Vagina (tissue), 2 donors: ENCODE measurements at places on chromosomes 1 and 21. TPM values are rescaled to one million over a fixed set of nuclear protein-coding genes. Genes with fewer than 3 reads are reported as not detected.
A peak's percentile ranks its signal among the peaks of the same experiment; 100 is the strongest.

Gene SH3BGR
- 1.2 TPM for total RNA-seq

DNA sequence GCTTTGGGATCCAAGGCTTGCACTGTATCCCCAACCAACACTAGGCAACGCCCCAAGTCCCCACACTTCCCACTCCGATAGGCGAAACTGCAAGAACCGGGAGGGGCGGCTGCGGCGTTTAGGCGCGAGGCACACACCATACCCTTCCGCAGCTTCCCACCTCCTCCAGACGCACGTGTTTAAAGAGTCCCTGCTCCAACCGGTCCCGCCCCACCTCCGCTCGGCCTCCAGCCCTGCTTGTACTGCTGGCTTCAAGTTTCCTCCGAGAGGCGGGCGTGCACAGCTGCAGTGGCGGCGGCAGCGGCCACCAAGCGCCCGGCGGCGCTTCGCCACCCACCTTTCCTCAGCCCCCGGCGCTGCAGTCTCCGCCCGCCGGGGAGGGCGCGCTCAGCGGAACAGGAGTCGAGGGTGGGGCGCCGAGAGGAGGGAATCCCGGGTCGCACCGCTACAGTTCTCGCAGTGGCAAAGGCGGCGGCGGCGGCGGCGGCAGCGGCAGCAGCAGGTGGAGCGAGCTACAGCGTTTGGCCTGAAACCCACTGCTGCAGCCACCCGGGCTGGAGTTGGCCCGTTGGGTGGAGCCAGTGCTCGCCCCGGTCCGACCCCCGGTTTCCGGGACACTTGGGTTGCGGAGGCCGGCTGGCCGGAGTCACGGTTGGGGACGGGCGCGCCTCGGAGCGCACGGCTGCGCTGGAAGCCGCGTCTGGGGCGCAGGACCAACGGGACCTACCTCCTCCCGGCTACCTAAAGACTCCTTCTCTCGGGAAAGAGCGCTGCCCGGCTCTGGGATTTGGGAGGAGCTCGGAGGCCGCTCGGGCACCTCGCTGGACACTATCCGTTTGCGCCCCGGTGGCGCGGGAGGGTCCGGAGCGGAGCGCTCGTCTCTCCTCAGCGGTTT lies at the start of gene CNIH3:
CNIH3 (plus strand) TSS at position 457 of the 895 bp plus-strand sequence. CDS start 858 bp downstream, outside the sequence.
- no peak for DNase-seq
- peak within 1 kb of the TSS; percentile 35 for H3K4me3 ChIP-seq
- no peaks in the 10 kb centered on the region for H3K27me3 ChIP-seq
- peaks cover 21% of the 10 kb centered on the region for H3K4me1 ChIP-seq

GRCh38 chr1:156524481-156524869 lies 23.9 kb upstream of the MEF2D start:
- no peaks in the 10 kb centered on the region for H3K4me1 ChIP-seq
- no peak overlapping the region for H3K27ac ChIP-seq
- H3K36me3 ChIP-seq: no peaks in the 10 kb centered on the region
- DNase-seq: no peak

GRCh38 chr1:185406006-185406690 lies 89.1 kb upstream of the IVNS1ABP start:
- no peak for DNase-seq
- H3K36me3 ChIP-seq: no peaks in the 10 kb centered on the region
- H3K4me3 ChIP-seq: no peak overlapping the region
- H3K4me1 ChIP-seq: peaks cover 32% of the 10 kb centered on the region
